ENCODE measurements at places on chromosomes 3 and 15. TPM values are rescaled to one million over a fixed set of nuclear protein-coding genes. Genes with fewer than 3 reads are reported as not detected.

Gene ROBO1
- not detected for total RNA-seq

Gene CCR3
- 0.16 TPM for total RNA-seq

Gene CCRL2
- total RNA-seq = 4.1 TPM

Gene PLSCR2
- 0.11 TPM for total RNA-seq

Gene PEX5L
- 0.57 TPM for total RNA-seq

Gene HCN4
- not detected for total RNA-seq

Gene CLDN16
- not detected for total RNA-seq

Gene MUC4
- 0.39 TPM for total RNA-seq

Gene GOLGA8N
- 23.0 TPM for total RNA-seq

Gene ZNF502
- total RNA-seq = 0.59 TPM

Gene FILIP1L
- total RNA-seq = 5.0 TPM

Gene CPNE9
- total RNA-seq = 0.36 TPM

Gene TPRG1
- 29.5 TPM for total RNA-seq

Gene DNAH12
- 0.14 TPM for total RNA-seq

Gene MCCC1
- 22.3 TPM for total RNA-seq

Gene KLHL6
- 31.7 TPM for total RNA-seq

Gene TTLL13
- total RNA-seq = 0.34 TPM

Gene PEX11A
- 0.75 TPM for total RNA-seq

Gene ROPN1B
- total RNA-seq = not detected

Gene EFCC1
- total RNA-seq = 0.07 TPM

Gene SLC35A5
- 20.0 TPM for total RNA-seq

Gene IGF1R
- 15.9 TPM for total RNA-seq

Gene SNRPN
- total RNA-seq = 51.0 TPM

Gene ROBO2
- total RNA-seq = not detected
